ENCODE measurements at places on chromosomes 4 and X. TPM values are rescaled to one million over a fixed set of nuclear protein-coding genes. Genes with fewer than 3 reads are reported as not detected.

HPGDS gene
- not detected for total RNA-seq

DOK7 gene
- 0.32 TPM for total RNA-seq

MAGED4 gene
- 53.1 TPM for total RNA-seq

CXCL11 gene
- not detected for total RNA-seq

CLNK gene
- total RNA-seq = not detected

FAM184B gene
- 0.05 TPM for total RNA-seq

LRCH2 gene
- total RNA-seq = 19.7 TPM

CENPVL2 gene
- total RNA-seq = not detected

LRIT3 gene
- total RNA-seq = under 0.01 TPM
